ENCODE measurements at places on chromosomes 7 and 10.

GRCh38 chr7:81516898-81517297, 252.9 kb downstream of the HGF start:
- no peak for DNase-seq

DNA sequence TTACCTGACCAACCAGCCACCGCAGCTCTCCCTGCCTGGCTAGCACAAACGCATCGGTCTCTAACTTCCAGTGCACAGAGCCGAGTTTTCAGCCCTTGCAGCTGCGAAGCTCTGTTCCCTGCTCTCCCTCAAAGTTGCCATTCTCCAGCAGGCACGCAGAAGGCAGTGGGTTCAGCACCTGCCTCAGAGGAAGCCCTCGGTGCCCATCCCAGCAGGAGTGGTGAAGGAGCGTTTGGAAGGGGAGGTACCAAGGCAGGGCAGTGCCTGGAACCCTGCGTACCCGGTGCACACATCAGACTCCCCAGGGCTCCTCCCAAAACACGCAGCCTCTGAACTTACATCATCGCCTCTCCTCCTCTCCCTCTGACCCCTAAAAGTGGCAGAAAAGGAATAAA, 1.7 kb upstream of the STK32C start:
- DNase-seq, result no peak

GRCh38 chr7:156819733-156820295, 73.2 kb downstream of the LMBR1 start:
- no peak for DNase-seq

- no peak for DNase-seq
Observed at GRCh38 chr10:9625304-9625703, 1392.4 kb upstream of the CELF2 start.

DNA sequence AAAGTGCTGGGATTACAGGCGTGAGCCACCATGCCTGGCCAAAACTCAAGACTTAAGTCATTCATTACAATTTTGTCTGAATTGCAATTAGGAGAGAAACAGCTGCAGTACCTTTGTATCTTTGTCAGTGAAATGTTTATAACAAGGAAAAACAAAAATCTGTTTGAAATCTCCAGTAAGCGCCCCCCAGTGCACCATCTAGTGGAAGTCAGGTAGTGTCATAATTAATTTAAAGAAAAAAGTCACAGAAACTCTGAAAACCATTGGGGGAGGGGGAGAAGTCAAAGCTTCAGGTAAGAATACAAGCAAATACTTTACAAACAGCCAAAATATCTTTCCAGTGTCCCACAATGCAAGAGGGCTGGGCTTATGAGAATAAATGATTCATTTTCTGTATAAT, 2.8 kb downstream of the MPP7 start:
- no peak for DNase-seq

- DNase-seq, result no peak
Observed at GRCh38 chr10:34922138-34922537, 107.0 kb upstream of the PARD3 start.

DNA sequence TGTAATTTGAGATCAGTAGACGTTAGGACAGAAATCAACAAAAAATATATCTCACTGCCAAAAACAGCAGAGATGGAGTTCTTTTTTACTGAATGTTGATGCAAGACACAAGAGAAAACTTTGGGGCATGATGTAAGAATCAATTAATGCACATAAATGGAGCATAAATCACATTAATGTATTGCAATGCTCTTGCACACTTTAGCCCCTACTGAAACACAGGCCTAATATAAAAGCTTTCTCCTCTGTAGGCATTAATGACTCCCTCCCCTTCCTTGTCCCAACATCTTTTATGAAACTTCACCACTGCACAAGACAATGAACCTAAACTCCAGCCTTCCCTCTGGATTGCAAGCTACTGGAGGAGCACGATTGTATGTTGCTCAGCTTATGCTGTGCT, 58.8 kb downstream of the CACNA2D1 start:
- DNase-seq, result no peak

DNA sequence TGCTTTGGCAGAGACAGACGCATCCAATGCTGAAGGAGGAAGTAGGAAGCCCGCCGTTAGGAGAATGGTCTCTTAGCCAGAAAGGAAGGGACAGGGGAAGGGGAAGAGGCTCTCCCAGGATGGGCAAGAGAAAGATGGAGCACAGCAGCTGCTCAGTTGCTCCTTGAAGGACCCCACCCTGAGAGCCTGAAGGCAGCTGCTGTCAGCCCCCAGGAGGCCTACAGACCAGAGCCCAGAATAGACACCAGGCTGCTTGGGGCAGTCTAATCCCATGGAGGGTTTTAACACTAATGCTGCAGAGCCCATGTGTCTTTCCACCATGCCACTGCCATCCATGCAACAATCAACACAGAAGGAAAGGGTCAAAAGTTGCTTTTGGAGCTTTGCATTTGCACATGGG, 3.5 kb upstream of the C7orf33 start:
- DNase-seq, result no peak

DNA sequence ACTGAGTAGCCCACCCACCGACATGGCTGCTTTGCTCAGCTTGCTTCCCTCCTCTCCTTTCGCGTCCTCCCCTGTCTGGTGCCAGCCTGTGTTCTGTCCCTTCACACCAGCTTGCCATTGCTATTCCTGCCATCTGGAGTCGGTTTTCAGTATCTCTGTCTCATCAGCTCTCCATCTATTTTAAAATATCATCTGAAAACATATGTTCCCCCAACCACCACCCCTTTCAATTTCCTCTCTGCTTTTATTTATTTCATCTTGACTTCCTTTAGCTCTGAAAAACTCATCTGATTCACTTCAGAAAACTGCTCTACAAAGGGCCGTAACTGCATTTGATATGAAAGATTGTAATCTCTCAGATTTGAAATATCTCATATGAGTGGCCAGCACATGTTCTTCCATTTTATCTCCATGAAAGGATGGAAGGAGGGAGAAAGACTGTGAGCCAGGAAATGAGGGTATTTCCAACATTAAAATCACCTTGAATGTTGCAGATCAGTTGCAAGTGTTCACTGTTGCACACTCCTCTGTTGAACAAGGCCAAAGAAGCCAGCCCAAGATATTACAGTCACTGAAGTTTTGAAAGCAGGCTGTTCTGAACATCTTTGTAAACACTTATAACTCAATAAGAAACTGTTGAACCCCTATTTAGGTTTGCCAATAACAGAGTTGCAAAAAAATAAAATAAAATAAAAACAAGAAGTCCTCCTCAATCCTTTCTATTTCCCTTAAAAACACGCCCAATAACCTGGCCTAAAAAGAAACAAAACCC, 202.4 kb upstream of the NEBL start:
- peak; percentile 20 for DNase-seq

- DNase-seq, result no peak
Observed at GRCh38 chr7:988426-988911, 5.5 kb downstream of the CYP2W1 start.

GRCh38 chr10:70816220-70816894, 609 bp downstream of the SGPL1 start:
- DNase-seq, result peak; percentile 93

DNA sequence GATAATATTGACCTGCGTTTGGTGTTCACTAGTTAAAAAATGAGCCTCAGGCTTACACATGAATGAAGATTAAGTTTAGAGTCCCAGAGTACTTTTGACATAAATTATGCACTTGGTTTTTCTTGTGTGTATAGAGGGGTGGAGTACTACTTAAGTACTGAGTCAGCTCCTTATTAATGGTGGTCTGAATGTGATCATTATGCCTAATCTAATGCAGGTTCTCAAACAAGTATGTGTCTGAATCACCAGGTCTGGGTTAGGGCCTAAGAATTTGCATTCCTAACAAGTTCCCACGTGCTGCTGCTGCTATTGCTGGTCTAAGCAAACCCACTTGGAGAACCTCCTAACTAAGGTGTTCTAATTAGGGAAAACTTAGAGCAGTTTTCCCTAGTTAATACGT, 30.7 kb upstream of the STOX1 start:
- peak; percentile 45 for DNase-seq

GRCh38 chr7:139345042-139345441, 3.9 kb downstream of the FMC1 start:
- DNase-seq, result no peak

GRCh38 chr7:98051118-98051744, 55.4 kb upstream of the LMTK2 start:
- no peak for DNase-seq

- DNase-seq, result no peak
Observed at GRCh38 chr10:14353291-14353913, 22.7 kb upstream of the FRMD4A start.

GRCh38 chr10:35369049-35369611, 32.8 kb downstream of the CCNY start:
- no peak for DNase-seq

- DNase-seq, result no peak
Observed at GRCh38 chr10:133444342-133445267, 9.1 kb upstream of the SCART1 start.

GRCh38 chr10:129833994-129834739, 129.9 kb downstream of the EBF3 start:
- no peak for DNase-seq

DNA sequence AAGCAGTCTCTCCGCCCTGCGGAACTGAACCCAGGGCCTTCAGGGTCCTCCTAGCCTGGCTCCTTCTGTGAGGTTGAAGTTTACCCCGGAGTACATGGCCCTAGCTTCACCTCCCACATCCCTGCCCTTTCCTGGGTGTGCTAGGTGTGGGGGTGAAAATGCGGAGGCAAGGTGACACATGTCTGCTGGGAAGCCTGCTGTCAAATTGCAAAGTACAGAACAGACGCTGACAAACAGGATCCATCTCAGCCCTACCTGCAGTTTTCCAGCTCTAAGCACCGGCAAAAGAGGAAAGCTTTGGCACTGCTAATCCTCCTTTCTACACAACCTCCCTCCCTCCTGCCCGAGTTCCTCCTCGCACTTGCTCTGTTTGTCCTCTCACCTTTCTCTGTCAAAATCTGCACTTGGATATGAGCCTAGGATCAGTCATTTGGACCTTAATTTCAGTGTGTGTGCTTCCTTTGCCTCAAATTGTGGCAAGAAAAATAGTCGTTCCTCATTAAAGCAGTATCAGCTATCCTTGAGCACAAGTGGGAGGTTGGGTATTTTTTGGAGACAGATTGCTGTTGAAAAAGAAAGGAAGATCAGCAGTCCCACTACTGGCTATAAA, 14.4 kb upstream of the GPR15LG start:
- DNase-seq, result no peak

GRCh38 chr7:73912223-73912622, 51.3 kb downstream of the TMEM270 start:
- DNase-seq, result no peak

GRCh38 chr7:82572195-82572880, 128.8 kb upstream of the CACNA2D1 start:
- DNase-seq, result peak; percentile 81

DNA sequence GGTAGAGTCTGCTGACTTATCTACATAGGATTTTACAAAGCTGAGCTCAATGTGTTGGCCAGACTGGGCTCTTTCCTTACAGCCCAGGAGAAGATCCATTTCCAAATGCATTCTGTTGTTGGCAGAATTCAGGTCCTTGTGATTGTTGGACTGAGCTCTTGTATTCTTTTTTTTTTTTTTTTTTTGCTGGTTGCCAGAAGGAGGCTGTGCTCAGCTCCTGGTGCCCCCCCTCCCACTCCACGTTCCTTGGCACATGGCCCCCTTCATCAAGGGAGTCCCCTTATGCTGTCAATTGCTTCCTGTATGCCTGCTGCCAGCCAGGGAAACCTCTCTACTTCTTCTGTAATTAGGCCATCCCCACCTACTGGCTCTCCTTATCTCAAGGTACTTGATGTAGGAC, 518.1 kb upstream of the AKR1E2 start:
- DNase-seq, result no peak

DNA sequence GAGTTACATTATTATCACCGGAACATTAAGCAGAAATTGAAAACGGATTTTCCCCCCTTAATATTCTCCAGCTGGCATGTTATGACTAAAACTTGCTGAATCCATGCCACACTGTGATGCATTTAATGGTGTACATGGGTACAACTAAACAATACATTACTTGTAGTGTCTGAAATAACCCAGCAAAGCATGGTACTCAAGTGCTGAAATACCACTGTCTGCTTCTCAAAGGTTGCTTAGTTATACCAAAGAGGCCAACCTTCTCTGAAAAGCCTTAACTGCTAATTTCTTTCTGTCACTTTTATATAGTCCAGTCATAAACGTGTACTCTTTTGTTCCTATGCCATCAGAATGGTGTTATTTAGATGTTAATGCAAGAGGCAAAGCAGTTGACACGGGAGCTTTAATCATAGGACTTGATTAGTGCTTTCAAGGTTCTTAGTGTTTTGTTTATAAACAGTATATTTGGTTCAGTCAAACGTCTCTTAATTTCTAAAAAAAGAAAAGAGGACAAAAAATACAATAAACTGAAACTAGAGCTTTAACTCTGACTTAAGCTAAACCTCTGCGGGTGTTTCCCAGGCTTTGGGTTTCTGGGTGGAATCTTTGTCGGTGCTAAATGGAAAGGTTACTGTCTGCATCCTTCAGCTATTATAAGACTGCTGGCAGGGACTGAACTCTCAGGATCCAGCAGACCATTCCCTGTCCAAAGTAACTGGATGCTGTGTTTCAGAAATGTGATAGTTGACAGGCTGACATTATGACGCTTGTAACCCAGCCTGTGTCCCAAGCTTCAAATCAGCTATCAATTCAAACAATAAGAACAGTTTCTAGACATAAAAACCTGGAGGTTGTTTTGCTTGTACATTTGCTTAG, 202.6 kb downstream of the PPP1R3A start:
- no peak for DNase-seq

- DNase-seq, result no peak
Observed at GRCh38 chr10:79171504-79171903, 102.7 kb downstream of the ZMIZ1 start.

- DNase-seq, result peak; percentile 40
Observed at GRCh38 chr10:96188916-96189315, 58.8 kb downstream of the ZNF518A start.

DNA sequence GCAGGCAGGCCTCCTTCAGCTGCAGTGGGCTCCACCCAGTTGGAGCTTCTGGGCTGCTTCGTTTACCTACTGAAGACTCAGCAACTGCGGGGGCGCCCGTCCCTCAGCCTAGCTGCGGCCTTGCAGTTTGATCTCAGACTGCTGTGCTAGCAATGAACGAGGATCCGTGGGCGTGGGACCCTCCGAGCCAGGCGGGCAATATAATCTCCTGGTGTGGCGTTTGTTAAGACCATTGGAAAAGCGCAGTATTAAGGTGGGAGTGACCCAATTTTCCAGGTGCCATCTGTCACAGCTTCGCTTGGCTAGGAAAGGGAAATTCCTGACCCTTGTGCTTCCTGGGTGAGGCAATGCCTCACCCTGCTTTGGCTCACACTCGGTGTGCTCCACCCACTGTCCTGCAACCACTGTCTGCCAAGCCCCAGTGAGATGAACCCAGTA, 159.2 kb upstream of the FOXP2 start:
- no peak for DNase-seq

GRCh38 chr7:91226411-91226810, 37.8 kb upstream of the FZD1 start:
- DNase-seq, result peak; percentile 31

Measured in fibroblast of skin of right biceps (primary cell).